ENCODE measurements at places on chromosomes 1 and 21.
A peak's percentile ranks its signal among the peaks of the same experiment; 100 is the strongest.

- H3K27me3 ChIP-seq: peaks cover 28% of the 10 kb centered on the region
- H3K4me1 ChIP-seq: peaks cover 56% of the 10 kb centered on the region
- no peak overlapping the region for H3K4me3 ChIP-seq
- no peaks in the 10 kb centered on the region for H3K36me3 ChIP-seq
- no peak overlapping the region for H3K27ac ChIP-seq
- DNase-seq: no peak
Observed at GRCh38 chr1:25700144-25700523, 83.5 kb downstream of the MAN1C1 start.

GRCh38 chr1:215241451-215241850 lies 158.9 kb downstream of the KCNK2 start:
- H3K4me3 ChIP-seq: no peak overlapping the region
- no peak overlapping the region for H3K27ac ChIP-seq
- no peaks in the 10 kb centered on the region for H3K36me3 ChIP-seq
- H3K4me1 ChIP-seq: no peaks in the 10 kb centered on the region
- H3K27me3 ChIP-seq: no peaks in the 10 kb centered on the region

GRCh38 chr1:108009603-108010195 lies 44.7 kb upstream of the VAV3 start:
- no peaks in the 10 kb centered on the region for H3K27me3 ChIP-seq
- no peak for DNase-seq
- no peaks in the 10 kb centered on the region for H3K4me1 ChIP-seq
- no peak overlapping the region for H3K27ac ChIP-seq

GRCh38 chr21:25722631-25723030 lies 12.1 kb downstream of the ATP5PF start:
- no peak overlapping the region for H3K4me3 ChIP-seq
- H3K4me1 ChIP-seq: no peaks in the 10 kb centered on the region
- H3K27ac ChIP-seq: peak overlapping the region; percentile 80
- H3K36me3 ChIP-seq: peaks cover 62% of the 10 kb centered on the region
- peaks cover 2% of the 10 kb centered on the region for H3K27me3 ChIP-seq

- no peak for DNase-seq
- H3K36me3 ChIP-seq: peaks cover 22% of the 10 kb centered on the region
- H3K27me3 ChIP-seq: no peaks in the 10 kb centered on the region
- no peak overlapping the region for H3K4me3 ChIP-seq
- no peak overlapping the region for H3K27ac ChIP-seq
Observed at GRCh38 chr1:89527750-89528381, 3.2 kb downstream of the LRRC8B start.

GRCh38 chr1:234324821-234325220 lies 48.4 kb upstream of the COA6 start:
- H3K27ac ChIP-seq: no peak overlapping the region
- no peak for DNase-seq
- H3K36me3 ChIP-seq: no peaks in the 10 kb centered on the region

DNA sequence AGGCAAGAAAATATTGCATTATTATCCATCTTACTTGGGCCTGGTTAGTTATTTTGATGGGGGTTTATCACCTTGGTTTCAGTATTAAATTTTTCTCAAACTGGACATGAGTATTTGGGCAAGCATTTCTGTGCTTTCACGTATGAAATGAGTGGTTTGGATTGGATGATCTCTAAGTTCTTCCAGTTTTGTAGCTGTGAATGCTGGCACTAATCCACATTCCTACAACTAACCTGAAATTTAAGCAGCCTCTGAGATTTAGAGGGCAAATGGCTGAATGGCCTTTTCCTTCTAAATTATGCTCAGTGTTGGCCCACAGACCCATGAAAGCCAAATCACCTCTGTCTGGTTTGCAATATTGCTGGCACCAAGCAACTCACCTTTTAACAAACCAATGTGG lies 475.0 kb upstream of the B3GALT2 start:
- H3K4me1 ChIP-seq: no peaks in the 10 kb centered on the region
- peaks cover 4% of the 10 kb centered on the region for H3K27me3 ChIP-seq
- H3K4me3 ChIP-seq: no peak overlapping the region
- no peaks in the 10 kb centered on the region for H3K36me3 ChIP-seq
- DNase-seq: no peak

DNA sequence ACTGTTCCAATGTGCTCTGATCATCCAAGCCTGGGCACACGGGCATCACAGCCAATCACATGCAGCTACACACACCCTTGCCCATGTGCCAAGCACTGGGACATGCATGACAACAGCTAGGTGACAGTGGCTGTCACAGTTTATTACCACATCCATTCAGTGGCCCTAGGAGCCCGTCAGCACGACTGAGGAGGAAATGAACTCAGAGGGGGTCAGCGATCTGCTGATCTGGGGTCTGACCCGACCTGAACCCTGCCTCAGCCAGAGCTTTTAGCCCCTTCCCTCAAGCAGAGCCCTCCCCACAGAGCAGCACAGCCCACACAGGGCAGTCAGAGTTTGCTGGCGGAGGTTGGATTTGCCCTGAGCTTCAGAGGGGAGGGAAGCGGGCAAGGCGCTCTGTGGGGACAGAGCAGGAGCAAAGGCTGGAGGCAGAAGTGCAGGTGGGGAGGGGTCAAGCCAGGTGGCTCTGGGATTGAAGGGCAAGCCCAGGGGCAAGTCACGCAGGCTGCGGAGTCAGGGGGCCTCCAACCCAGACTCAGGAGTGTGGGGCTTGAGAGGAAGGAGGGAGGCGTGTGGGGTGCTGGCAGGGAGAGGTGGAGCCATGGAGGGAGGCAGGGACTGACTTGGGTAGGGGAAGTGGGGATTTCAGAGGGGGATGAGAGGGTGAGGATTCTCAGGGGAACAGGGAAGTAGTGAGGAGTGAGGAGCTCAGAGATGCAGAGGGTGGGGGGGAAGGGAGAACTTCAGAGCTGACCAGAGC lies 10.4 kb downstream of the SH3BGRL3 start:
- peak; percentile 12 for DNase-seq
- H3K27ac ChIP-seq: no peak overlapping the region
- peaks cover 16% of the 10 kb centered on the region for H3K36me3 ChIP-seq
- peaks cover 80% of the 10 kb centered on the region for H3K4me1 ChIP-seq
- peak overlapping the region; percentile 15 for H3K4me3 ChIP-seq

DNA sequence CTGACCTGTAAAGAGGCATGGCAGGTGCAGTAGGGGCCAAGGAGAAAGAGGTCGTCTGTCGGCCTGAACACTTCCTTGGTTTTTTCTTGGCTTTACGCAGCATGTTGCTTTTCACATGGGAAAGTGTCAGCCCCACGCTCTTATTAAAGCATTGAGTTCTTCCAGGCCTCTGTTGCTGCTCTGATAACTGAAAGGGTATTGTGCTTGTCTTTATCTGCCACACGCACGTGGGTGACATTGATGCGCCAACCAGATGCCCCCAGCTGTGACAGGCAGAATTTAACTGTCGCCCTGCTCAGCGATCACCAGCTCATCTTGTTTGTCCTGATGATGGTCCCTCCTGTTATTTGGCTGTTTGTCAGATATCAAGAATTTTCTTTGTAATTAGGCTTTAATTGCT lies 76.5 kb downstream of the GALNT2 start:
- H3K27me3 ChIP-seq: peaks cover 6% of the 10 kb centered on the region
- peaks cover 5% of the 10 kb centered on the region for H3K36me3 ChIP-seq
- H3K4me1 ChIP-seq: peaks cover 75% of the 10 kb centered on the region
- no peak overlapping the region for H3K4me3 ChIP-seq
- no peak for DNase-seq
